ENCODE measurements at places on chromosomes 2 and 18.

DNA sequence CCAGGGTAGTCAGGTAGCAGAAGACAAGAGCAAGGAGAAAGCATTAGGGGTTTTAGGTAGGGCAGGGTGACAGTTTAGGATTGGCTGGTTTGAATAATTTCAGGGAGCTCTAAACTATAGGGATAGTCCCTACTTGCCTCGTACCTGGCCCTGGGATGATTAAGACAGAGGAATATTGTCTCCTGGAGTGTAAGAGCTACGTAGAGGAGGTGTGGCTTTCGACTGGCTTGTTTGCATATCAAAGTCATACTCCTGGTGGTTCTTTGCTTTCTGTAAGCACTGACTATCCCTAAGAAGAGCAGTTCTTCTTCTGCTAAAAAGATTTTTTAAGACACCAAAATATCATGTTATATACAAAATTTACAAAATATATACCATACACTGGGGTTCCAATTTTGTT lies 1867.4 kb downstream of the SUCLG1 start:
- no peak for DNase-seq

DNA sequence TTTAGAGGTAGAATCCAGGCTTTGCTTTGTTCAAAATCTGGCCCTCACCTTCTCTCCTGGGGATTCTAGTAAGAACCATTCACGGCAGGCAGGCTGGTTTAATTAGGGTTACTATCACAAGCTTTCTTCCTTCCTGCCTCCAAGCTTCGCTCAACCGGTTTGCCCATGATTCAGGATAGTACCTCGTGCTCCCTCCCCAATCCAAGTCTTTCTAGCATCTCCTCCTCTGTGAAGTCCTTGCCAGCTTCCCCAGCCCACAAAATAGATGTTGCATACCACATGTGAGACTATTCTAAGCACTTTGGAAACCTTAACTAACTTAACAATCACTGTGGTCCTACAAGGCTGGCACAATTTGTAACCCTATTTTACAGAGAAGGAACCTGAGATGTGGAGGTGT lies 135.1 kb downstream of the SOCS6 start:
- peak; percentile 66 for DNase-seq

GRCh38 chr18:78659748-78660147 lies 319.9 kb upstream of the SALL3 start:
- DNase-seq = no peak

- DNase-seq = peak; percentile 53
Observed at GRCh38 chr2:167785606-167786216, 461.7 kb downstream of the STK39 start.

GRCh38 chr2:197368412-197368811 lies 57.8 kb upstream of the ANKRD44 start:
- DNase-seq = no peak

GRCh38 chr18:63140038-63140450 lies 179.5 kb downstream of the BCL2 start:
- no peak for DNase-seq

- no peak for DNase-seq
Observed at GRCh38 chr2:222805591-222806304, 55.1 kb upstream of the ACSL3 start.

- DNase-seq = no peak
Observed at GRCh38 chr2:227378371-227378782, 729 bp downstream of the TM4SF20 start.

DNA sequence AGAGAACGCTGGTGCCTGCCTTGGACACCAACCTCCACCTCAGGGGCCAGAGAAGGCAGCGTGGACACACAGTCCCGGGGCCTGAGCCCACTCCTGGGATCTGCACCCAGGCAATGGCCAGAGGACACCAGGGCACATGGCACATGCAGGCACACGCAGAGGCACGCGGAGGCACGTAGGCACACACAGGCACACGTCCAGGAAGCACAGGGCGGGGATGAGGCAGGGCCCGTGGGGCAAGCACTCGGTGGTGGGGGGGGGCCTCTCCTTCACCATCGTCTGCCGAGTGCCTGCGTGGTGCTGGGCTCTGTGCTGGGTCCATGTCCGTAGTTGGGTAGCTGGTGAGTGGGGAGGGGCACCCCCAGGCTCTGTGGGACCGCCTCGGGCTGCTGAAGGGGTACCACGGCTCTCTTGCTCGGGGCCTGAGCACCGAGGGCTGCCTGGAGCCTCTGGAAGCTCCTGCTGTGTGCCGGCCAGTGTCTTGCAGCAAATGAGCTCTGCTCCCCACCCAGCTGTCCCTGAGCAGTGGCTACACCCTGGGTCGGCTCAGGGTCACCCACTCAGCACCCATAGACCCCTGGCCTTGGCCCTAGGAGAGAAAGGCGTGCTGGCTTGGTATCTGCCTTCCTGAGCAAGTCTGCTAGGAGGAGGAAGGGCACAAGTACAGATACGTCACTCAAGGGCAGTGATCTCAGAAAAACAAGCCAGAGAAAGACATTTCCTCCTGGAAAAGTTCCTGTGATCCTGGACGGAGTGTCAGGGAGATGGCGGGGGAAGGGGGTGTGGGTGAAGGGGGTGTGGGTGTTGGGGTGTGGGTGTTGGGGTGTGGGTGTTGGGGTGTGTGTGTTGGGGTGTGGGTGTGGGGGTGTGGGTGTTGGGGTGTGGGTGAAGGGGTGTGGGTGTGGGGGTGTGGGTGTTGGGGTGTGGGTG lies 26.4 kb downstream of the RTP5 start:
- no peak for DNase-seq

DNA sequence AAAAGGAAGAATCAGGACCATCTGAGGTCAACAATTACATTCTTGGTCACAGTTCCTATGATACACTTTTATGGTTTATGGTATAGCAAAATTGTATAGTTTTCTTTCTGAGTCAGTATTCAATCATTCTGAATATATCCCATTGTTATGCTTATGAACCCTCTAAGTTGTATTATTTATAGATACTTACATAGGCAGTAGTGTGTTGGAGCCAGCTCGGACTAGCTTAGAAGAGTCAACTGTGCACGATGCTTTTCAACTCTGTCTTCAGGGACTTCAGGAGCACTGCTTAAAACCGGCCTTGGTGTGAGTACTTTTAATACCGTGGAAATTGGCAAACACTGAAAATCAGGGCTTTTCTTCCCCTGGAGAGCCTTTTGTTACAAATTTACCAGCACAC lies 215.7 kb downstream of the IKZF2 start:
- no peak for DNase-seq

GRCh38 chr2:30639836-30640235 lies 167.4 kb downstream of the CAPN13 start:
- DNase-seq = no peak

- DNase-seq = peak; percentile 72
Observed at GRCh38 chr2:203997980-203998809, 61.6 kb downstream of the ICOS start.

DNA sequence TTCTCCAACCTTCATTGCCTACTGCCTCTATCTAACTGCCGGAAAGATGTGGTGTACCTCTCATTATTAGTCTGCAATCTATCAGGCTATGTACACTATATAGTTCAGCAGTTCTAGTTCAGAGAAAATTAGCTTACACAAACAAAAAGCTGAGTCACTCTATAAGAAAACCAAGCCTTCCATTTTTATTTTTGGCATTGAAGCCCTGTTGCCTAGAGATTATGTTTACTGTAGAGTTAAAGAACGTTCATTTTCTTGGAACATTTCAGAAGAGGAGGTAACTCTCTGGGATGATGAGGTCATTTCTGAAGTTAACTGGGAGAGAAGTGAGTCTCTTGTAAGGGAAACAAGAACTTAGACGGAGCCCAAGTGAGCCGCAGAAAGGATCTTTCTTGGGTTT lies 133.5 kb downstream of the FAM124B start:
- DNase-seq = peak; percentile 91

DNA sequence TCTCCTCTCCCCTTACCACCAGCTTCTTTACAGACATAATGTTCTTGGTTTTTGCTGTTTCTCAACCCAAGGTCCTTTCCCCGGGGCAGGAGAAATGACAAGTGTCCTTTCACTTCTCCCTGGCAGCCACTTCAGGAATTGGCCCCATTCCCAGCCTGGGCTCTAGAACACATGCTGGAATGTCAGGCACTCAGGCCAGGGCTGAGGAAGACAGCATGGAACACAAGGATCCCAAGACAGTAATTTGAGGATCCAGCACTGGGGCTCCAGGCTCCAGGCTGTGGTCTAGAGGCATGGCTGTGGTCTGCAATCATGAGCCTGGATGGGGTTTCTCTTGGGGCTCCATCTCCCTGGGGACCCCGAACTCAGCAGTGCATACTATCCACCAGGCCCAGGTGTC lies 201.4 kb downstream of the CELF4 start:
- no peak for DNase-seq

- DNase-seq = peak; percentile 50
Observed at GRCh38 chr2:101349893-101350662, 37.2 kb downstream of the CREG2 start.

GRCh38 chr2:120775194-120775593 lies 39.5 kb downstream of the GLI2 start:
- DNase-seq = no peak

GRCh38 chr18:4068552-4069158 lies 386.5 kb downstream of the DLGAP1 start:
- DNase-seq = peak; percentile 22

- DNase-seq = no peak
Observed at GRCh38 chr2:23583467-23583866, 198.5 kb downstream of the KLHL29 start.

DNA sequence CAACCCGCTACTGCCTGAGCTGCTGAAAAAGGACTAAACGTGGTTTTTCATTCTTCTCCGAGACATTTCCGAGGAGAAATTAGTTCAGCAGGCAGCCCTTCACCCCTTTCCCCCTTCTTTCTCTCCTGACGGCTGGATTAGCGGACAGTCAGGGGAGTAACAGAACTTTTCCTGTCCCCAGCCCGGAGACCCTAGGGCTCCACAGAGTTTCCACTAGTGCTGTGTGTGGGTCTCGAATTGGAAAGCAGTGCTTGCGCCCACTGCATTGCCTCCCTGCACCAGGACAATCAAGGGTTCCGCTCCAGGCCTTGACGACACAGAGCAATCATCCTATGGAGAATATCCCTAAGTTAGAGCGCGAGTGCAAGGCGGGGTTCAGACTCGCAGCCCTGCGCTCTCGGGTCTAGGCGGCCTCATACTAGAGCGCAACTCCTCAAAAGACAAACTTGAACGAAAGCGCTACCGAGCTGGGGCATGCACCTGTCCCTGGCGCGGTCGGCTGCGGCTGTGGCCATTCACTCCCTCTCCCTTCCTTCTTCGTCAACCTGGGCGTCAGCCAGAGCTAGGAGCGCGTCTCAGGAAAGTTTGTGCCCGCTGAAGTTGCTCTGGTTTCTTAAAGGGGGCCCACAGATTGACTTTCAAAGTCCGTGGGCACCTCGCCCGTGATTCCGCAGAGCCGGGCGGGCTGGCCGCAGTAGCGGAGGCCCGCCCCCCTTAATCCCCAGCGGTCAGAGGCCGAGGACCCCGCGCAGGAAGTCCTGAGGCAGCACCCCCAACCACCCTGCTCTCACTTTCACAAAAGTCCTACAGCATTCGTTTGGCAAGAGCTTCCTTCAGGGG lies 801 bp downstream of the OSR1 start:
- DNase-seq = no peak

GRCh38 chr2:54768772-54769428 lies 45.4 kb downstream of the EML6 start:
- DNase-seq = peak; percentile 18

All from astrocyte (in vitro differentiated cells and primary cell).